Common myeloid progenitor, CD34-positive (primary cell): ENCODE measurements at places on chromosomes 7 and 10.

- no peak overlapping the region for H3K27ac ChIP-seq
- DNase-seq = no peak
- H3K27me3 ChIP-seq = peaks cover 1% of the 10 kb centered on the region
- H3K4me1 ChIP-seq = no peaks in the 10 kb centered on the region
- H3K36me3 ChIP-seq = no peaks in the 10 kb centered on the region
- H3K4me3 ChIP-seq = no peak overlapping the region
Measured at GRCh38 chr7:121302214-121302745, 26.5 kb upstream of the WNT16 start.

DNA sequence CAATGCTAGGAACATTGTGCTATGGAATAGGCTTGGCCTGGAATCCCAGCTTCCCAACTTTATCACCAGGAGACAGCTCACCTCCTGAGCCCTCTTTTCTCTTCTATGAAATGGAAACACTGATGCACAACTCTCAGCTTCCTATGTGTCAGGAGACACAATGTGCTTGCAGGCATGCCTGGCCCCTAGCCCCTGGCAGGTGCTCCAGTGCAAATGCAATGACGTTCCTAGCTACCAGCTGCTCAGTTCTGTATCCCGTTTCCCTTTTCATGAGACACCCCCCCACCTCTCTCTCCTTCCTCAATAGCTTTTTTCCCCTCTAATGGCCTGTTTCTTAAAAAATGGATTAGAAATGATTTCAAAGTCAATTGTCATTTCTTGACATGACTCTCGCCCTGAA is 30.7 kb downstream of the HABP2 start:
- H3K27me3 ChIP-seq = no peaks in the 10 kb centered on the region
- no peak for DNase-seq
- H3K27ac ChIP-seq = no peak overlapping the region
- no peaks in the 10 kb centered on the region for H3K4me1 ChIP-seq
- no peak overlapping the region for H3K4me3 ChIP-seq
- no peaks in the 10 kb centered on the region for H3K36me3 ChIP-seq

DNA sequence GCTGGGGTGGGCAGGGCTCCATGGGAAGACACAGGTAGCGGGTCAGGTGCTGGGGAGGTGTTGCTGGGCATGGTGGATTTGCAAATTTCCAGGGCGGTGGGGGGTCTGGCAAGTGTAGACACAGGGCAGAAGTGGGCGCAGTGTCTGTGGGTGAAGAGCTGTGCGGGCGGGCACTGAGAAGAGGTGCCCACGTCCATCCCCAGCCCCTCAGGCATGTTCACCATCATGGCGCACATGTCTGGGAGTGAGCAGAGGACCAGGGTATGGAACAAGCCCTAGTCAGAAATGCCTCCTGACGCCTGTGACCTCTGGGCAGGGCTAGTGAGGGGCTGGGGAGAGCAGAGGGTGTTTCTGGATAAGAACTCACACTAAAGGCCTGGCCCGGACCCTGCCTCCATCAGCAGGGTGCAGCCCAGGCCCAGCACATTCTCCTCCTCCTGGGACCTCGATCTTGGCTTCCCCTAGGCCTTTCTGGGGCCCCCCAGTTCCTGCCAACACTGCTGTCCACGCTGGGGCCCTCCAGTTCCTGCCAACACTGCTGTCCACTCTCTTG is 612.9 kb downstream of the PTPRN2 start:
- no peak overlapping the region for H3K4me3 ChIP-seq
- no peak overlapping the region for H3K27ac ChIP-seq
- H3K27me3 ChIP-seq = no peaks in the 10 kb centered on the region
- H3K36me3 ChIP-seq = no peaks in the 10 kb centered on the region

DNA sequence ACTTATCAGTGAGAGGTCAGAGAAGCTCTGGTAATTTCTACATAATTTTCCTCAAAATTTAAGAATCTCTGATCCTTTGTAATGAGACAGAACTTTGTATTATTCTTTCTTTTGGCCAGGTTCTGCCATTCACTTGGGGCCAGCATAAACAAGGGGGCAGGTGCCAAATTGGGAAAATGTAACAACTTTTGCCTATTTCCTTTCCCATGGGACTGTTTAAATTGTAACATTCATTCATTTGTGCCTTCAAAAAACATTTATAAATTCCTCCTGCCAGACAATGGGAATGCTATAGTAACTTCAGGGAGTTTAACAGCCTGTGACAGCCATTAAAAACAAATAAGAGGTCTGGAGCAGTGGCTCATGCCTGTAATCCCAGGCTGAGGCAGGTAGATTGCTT is 12.4 kb downstream of the DYNC1I1 start:
- H3K27ac ChIP-seq = no peak overlapping the region
- no peaks in the 10 kb centered on the region for H3K4me1 ChIP-seq

DNA sequence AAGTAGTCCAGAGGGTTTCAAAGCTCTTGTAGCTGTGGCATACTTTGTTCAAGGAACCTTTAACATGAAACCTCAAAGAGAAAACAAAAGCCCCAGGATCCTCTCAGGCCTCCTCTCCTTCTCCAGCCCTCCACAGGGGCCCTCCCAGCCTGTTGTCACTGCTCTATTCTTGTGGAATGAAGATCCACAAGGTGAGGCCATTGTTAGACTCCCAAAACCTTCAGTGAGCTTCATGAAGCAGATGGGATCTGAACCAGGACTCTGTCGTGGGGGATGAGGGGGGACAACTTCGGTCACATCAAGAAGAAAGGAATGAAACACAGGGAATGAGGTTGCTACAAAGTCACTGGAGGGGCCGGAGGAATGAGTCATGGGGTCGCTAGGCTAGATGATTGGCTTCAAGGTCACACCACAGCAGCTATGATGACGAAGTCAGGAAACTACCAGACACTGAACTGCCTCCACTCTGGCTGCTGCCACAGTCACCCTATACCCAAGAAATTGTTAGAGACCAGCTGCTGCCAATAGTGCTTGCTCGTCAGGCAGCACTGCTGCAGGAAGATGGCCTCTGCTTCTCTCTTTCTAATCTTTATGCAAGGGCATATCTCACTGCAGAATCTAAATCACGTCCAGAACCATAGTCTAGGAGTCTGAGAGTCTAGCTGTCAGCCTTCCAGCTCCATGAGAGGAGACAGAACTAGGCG is 208.8 kb downstream of the HIBADH start:
- H3K4me3 ChIP-seq = no peak overlapping the region
- no peaks in the 10 kb centered on the region for H3K4me1 ChIP-seq
- H3K27me3 ChIP-seq = no peaks in the 10 kb centered on the region
- H3K36me3 ChIP-seq = no peaks in the 10 kb centered on the region

- H3K4me1 ChIP-seq = no peaks in the 10 kb centered on the region
- DNase-seq = no peak
- H3K4me3 ChIP-seq = no peak overlapping the region
Measured at GRCh38 chr10:32240471-32240870, 106.5 kb downstream of the EPC1 start.

DNA sequence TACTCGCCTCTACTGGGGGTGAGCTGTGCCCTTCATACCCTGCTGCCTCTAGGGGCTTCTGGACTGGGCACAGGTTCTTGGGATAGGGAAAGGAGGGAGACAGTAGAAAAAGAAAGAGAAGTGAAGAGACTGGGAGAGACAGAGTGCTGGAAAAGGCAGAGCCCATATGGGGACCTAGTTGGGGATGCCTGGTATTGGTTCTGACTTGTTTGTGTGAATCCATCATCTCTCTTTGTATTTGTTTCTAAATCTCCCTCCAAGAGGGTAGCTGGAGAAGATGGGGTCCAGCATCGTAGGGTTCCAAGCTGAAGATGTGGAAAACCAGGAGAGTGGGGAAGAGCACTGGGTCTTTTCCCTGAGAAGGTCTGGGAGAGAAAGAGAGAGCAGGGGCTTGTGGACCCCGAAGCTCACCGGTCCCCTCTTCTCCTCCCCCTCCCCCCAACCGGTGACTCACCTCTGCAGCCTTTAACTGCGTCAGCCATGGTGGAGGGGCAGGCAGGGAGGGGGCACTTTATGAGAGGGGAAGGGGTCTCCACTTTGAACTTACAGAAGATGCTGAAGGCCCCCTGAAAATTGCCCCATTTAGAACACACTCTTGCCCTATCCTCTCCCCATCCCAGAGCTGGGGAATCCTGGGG is 3.2 kb upstream of the VGF start:
- H3K27ac ChIP-seq = no peak overlapping the region
- H3K36me3 ChIP-seq = no peaks in the 10 kb centered on the region
- H3K4me1 ChIP-seq = peaks cover 64% of the 10 kb centered on the region
- no peak for DNase-seq
- peaks cover 65% of the 10 kb centered on the region for H3K27me3 ChIP-seq
- no peak overlapping the region for H3K4me3 ChIP-seq
